ENCODE measurements at places on chromosomes 4 and X.

GRCh38 chrX:40573763-40574162 lies 7.0 kb upstream of the ATP6AP2 start:
- peak; percentile 17 for DNase-seq

DNA sequence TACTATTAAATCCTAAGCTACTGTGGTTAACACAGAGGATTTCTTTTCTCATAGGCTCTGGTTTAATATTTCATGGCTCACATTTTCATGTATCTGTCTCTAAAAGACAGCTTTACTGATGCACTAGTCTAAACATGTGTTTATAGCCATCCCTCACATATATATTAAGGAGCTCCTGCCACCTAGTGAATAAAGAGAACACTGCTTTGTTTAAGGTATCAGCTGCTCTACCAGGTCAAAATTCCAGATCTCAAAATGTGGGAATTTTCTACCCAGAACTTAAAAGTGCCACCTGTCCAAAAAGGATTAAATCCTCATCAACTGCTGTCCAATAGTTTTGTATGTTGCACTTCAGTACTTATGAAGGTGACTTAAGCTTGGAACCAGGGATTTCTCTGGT lies 188.5 kb upstream of the TEX13C start:
- no peak for DNase-seq

DNA sequence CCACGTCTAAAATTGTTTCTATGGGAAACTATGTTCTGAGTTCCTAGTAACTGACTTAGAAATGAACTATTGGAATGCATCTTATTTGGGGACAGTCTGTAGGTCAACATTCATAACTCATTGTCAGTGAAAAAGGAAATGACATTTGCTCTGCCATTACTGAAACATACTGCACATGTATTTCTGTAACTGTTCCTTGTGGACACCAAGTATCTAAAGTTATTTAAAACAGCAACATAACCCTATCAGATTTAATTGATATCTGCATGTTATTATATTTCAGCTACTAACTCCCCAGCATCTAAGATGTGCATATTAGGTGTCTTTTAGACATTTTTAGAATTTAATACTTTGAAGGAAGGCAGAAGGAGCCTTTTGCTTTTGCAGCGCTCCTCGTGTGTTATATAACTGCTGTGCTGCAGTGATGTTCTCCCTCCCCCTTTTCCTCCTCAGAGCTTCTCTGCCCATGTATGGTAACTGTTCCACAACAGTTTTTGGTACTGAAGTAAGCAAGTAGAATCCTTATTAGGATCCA lies 37.2 kb upstream of the TMEM131L start:
- no peak for DNase-seq

DNA sequence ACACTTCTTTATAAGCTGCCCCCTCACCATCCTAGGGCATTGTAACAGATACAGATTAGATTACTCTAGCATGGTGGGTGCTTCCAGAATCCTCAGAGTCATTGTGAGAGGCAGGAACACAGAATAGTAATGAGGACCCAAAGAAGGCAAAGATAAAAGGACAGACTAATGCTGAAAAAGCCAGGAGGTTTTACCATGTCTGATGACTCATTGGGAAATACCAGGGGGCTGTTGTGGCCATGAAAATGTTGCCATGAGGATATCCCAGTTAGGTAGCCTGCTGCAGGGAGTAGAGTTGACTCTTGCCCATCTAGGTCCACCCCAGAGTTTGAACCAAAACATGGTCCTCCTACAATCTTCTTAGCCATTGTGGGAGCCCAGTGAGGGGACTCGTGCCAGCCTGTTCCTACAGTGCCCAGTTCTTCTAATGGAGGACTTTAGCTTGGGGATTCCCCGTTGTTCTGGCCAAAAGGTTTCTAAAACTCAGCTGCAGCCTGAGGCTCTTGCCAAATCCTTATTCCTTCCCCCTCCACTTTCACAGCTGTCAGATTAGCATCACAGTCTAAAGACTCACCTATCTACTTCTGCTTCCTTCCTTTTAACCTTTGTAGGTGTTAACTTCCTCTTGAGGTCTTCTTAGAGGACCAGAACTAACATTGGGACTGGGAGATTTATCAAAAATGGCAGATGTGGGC lies 586.0 kb upstream of the AADAT start:
- DNase-seq: peak; percentile 18

DNA sequence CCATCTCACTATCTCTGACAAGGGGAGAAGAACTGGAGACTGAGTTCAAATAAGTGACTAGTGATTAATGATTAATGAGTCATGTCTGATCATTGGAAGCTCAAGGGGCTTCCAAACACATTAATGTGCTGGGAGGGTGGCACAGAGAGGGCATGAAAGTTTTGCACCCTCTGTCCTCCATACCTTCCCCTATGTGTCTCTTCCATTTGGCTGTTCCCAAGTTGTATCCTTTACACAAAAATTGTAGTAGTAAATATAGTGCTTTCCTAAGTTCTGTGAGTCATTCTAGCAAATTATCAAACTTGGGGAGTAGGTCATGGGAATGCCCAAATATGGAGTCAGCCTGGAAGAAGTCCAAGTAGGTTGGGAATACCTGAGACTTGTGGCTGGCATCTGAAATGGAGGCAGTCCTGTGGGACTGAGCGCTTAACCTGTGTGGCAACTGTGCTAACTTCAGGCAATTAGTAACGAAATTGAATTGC lies 4.1 kb upstream of the FAM200B start:
- peak; percentile 60 for DNase-seq

DNA sequence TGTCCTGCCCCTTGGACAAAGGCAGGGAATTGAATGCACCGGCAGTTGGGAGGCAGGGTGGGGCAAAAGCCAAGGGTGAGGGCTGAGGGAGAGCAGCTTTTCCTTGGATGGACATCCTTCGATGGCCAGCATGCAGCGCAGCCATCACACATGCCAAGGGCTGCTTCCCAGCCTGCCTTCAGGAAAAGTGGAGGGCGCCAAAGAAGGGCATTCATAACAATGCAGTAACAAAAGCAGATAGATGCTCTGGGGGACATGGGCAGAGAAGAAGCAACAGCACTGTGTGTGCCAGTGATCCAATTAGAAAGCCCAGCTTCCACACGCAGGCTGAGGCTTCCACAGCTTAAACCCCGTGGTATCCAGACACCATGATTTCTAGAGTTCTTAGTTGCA lies 71.5 kb downstream of the TSPAN5 start:
- DNase-seq: no peak

DNA sequence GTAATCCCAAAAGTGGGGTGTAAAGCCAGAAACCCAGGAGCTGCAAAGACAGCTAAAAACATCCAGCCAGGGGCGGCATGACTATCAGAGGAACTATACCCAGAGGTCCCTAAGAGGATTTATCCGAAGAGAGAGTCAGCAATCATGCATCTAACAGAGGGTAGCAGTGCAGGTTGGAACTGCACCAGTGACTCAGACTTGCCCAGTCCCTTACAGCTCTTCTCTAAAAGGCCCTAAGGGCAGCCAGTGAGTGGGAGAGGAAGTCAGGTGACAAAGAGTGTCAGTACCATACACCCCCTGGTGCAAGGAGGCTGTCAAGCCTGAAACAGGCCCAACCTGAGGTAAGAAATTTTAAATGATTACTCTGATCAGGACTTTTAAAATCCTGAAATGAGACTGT lies 88.1 kb downstream of the CAMK2D start:
- no peak for DNase-seq

- DNase-seq: no peak
These were observed 19.3 kb upstream of the GCNA start for GRCh38 chrX:71558920-71559319.

- no peak for DNase-seq
These were observed 3.5 kb downstream of the UBE2D3 start for GRCh38 chr4:102823897-102824296.

GRCh38 chr4:143726714-143727113 lies 26.2 kb upstream of the FREM3 start:
- no peak for DNase-seq

Data from fibroblast of pulmonary artery (primary cell).